NCI-H460 (cell line): ENCODE measurements at places on chromosomes 11 and 22.

DNA sequence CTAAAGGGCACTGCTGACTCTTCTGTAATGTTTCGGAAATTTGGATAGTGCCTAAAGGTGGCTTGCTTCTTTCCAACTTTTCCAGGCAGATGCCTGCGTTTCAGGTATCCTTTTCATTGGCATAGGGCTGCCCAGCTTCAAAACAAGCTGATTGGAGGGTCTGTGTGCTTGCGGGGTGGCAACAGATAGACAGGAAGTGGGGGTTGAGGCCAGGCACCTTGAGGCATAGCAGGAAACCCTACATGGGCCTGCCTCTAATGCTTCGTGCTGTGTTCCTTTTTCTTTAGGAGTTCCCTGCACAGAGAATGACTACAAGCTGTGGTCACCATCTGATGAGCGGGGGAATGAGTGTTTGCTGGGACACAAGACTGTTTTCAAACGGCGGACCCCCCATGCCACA, 92.2 kb upstream of the SORL1-AS1 start:
- DNase-seq: no peak

DNA sequence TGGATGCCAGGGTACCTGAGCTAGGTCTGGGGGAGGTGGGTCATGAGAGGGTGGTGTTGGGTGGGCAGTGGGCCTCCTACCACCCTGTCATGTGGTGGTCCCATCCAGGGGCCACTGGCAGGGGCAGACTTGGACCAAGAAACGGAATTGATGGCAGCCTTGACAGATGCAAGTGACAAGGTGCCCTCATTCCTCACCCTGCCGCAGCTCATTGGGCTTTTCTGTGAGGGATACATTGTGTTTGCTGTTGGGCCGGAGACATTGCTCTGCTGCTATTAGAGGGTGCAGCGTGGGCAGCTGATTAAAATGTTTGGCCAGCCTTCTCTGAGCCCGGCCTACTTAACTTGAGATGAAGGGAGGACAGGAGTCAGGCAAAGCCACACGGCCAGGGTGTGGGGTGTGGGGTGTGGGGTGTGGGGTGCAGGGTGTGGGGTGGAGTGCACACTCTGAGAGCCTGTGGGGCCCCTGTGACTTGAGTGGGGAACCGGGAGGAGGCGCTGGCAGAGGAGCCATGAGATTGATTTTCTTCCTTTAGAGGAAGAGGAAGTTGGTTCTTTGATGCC, 351.5 kb downstream of the TBC1D22A start:
- no peak for DNase-seq

DNA sequence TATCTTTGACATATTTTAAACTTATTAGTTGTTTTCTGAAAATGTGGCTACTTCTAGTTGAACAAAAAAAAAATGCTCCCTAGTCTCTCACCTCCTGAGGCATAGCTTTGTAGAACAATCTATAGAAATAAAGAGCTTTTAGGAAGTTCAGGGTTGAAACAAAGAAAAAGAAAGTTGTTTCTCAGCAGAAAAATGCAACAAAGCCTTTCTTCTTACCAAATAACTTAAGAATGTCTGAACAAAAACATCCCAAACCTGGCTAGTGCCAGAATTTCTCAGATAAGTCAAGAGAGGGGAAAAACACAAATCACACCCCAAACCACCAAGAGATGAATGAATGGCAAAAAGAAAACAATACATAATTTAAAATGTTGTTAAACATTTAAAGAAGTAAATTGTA, 114.1 kb downstream of the MAML2 start:
- no peak for DNase-seq

- DNase-seq: no peak
These were observed 14.1 kb downstream of the WT1 start for GRCh38 chr11:32420937-32421901.

- no peak for DNase-seq
These were observed 528.4 kb downstream of the MIAT start for GRCh38 chr22:27185760-27186302.

GRCh38 chr11:37040921-37041320, 442.9 kb upstream of the RAG2 start:
- no peak for DNase-seq

GRCh38 chr11:67468456-67468758, 644 bp downstream of the TMEM134 start:
- no peak for DNase-seq

DNA sequence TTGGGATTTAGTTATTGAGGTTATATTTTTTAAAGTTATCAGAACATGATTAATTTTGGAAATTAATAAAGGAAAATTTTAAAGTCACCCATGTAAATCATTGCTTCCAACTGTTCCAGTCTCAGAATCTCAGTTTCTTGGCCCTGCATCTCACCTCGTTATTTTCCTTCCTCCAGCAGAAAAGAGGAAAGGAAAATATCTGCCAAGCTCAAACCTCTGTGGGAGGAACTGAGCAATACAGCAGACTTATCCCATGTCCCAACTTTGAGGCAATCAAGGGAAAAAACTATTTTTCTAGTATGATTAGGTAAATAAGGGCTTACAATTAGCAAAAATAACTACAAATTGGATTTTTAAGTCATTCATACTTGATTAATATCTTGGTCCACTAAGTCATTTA, 30.1 kb downstream of the ELMOD1 start:
- no peak for DNase-seq

DNA sequence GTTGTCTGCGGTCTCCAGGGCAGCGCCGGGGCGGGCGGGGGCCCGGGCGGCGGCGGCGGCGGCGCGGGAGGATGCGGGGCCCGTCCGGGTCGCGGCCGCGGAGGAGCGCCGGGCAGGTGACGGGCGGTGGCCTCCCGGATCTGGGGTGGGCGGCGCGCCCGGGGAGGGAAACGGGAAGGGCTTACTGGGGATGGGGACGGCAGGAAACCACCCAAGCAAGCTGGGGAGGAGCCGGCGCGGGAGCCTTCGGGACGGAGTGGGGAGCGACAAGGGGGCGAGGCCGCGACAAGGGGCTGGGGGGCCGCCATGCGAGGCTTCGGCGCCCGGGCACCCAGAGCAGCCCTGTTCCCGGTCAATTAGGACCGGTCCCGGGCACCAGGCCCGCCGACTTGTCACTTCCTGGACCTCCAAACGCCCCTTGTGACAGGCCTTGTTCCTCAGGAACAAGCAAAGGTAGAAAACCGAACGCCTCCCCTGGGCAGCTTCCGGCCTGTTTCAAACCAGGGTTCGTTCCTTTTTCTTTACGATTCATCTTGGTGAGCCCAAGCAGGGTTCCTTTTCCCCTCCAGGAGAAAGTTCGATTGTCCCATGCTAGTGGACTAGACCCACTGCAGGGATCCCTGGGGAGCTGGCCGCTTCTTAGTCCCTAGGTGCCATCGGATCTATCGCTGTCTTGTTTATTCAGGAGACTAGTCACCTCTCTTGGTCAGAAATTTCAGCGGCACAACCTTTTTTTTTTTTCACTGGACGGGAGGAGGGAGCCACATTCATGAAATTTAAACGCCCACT, 492 bp downstream of the JHY start:
- DNase-seq: peak; percentile 36

DNA sequence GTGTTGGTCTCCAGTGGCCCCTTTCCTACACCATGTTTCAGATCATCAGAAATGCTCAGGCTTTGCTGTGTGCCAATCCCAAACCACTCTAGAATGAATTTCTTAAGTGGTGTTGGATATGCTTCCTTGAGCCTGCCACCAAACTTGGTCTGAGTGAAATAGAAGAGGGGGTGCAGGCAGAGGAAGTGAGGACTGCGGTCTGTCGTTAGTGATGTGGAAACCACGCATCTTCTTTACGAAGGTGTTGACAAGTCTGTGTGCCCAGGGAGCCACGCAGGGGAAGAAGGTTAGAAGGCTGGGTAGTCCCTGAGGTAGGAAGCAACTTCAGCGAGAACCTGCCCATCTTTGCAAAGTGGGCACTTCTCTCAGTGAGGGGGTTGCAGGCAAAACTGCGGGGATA, 187.4 kb upstream of the NAV2 start:
- DNase-seq: no peak

DNA sequence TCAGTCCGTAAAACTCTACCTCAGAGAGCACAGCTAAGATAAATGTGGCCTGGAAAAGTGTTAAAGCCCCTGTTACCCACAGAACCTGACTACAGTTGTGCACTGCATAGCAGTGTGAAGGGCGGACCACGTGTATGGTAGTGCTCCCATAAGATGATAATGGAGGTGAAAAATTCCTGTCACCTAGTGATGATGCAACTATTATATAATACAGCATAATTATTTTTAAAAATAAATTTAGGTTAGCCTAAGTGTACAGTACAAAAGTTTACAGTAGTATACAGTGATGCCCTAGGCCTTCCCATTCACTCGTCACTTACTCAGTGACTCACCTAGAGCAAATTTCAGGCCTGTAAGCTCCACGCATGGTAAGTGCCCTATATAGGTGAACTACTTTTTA, 76.6 kb upstream of the RASSF10 start:
- DNase-seq: no peak

DNA sequence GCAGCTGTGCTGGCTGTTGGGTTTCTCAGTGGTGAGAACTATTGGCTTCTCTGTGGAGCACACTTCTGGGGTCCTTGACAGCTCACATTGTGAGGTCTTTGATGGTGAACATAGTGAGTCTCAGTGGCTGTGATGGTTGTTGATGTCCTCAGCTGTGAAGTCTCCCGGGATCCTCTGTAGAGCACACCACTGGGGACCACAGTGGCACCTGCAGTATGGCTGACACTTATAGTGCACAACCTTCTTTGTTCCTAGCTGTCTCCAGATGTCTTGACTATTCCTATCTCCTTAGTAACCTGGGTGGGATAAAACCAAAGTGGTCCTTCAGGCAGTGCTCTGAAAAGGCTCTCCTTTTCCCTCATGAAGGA, 34.3 kb upstream of the CHORDC1 start:
- no peak for DNase-seq

GRCh38 chr11:61071208-61071681, 31.0 kb upstream of the CD5 start:
- no peak for DNase-seq

- no peak for DNase-seq
These were observed 1295.8 kb downstream of the BRD1 start for GRCh38 chr22:48531761-48532435.

- peak; percentile 25 for DNase-seq
These were observed 221.9 kb upstream of the TBCEL start for GRCh38 chr11:120801801-120802689.

GRCh38 chr11:78493413-78493975, 75.9 kb upstream of the GAB2 start:
- no peak for DNase-seq

GRCh38 chr11:39780131-39780530, 1679.3 kb downstream of the LRRC4C start:
- no peak for DNase-seq

- DNase-seq: no peak
These were observed 9.7 kb downstream of the CRYBB1 start for GRCh38 chr22:26608129-26608528.

DNA sequence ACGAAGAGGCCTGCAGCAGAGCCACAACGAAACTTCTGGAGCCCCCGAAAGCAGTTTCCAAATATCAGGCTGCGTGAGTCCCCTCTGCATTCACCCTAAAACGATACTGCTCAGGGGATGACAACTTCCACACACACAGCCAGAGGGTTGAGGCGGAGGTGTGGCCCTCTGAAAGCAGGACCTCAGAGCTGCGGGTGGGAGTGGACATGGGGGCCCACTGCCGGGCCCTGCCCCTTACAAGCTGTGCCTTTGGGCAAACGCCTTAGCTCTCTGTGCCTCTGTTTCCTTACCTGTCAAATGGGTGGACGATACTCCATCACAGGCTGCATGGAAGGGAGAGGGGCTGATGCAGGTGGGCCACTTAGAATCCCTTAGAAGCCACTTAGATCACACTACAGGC, 53.1 kb downstream of the TRMU start:
- no peak for DNase-seq

- no peak for DNase-seq
These were observed 4.4 kb upstream of the PYGM start for GRCh38 chr11:64764040-64764611.

- DNase-seq: no peak
These were observed 756.2 kb upstream of the TENM4 start for GRCh38 chr11:80196932-80197554.

DNA sequence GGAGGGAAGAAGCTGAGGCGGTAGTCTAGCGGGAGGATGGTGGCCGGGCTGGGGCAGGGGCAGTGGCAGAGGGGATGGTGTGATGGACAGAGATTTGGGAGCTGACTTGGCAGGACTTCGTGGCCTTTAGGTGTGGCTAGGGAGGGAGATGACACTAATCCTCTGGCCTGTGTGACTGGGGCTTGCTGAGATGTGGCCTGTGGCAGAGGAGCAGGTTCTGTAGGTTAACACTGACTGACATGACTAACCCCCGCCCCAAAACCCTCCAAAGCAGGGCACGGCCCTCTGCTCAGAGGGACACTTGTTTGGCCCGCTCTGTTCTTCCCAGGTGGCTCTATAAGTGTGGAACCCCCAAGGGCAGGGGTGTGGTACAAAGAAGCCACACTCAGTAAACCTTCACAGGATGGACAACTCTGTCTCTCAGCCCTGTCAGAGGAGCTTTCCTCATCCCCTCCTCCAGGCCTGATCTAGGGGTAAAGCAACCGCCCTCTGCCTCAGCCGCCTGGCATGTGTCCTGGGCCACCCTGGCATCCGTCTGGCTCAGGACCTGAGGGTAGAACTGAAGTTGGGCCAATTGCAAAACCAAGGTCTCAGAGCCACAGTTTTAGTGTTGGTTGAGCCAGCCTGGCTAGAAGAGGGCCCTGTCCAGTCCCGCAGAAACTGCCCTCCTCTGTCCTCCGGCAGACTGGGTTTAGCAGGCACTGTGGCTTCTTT, 15.6 kb downstream of the TOM1 start:
- no peak for DNase-seq

DNA sequence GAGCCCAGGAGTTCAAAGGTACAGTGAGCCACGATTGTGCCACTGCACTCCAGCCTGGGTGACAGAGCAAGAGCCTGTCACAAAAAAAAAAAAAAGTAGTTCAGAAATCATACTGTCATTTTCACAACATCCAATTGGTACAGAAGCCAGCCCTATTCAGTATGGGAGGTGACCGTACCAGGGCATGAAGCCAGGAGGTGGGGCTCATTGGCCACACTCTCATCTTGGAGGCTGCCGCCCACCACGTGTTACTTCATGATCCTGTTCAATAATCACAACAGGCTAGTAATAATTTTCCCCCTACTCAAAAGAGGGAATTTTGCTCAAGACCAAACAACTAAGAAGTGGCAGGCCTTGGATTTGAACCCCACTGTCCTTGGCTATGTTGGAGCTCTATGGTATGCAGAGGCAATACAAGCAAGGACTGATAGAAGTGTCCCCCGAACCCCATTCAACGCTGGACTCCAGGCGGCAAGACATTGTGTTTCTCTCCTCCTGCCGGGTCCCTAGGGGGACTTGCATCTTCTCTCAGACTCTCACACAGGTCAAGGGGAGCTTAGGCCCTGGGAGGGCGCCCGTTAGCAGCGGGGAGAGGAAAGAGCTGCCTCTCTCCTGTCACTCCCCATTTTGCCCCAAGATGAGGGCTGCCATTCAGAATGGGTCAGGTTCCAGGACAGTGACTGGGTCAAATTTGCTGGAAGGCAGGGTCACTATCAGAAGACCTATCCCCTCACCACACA, 40.2 kb upstream of the EMID1 start:
- no peak for DNase-seq

- DNase-seq: no peak
These were observed 1.1 kb upstream of the LBHD1 start for GRCh38 chr11:62673196-62673525.
